ENCODE measurements at places on chromosomes 3 and 15.

- no peak for DNase-seq
Observed at GRCh38 chr15:85313339-85313738, 67.1 kb upstream of the AKAP13 start.

- DNase-seq: no peak
Observed at GRCh38 chr3:145911016-145911415, 250.0 kb downstream of the PLOD2 start.

DNA sequence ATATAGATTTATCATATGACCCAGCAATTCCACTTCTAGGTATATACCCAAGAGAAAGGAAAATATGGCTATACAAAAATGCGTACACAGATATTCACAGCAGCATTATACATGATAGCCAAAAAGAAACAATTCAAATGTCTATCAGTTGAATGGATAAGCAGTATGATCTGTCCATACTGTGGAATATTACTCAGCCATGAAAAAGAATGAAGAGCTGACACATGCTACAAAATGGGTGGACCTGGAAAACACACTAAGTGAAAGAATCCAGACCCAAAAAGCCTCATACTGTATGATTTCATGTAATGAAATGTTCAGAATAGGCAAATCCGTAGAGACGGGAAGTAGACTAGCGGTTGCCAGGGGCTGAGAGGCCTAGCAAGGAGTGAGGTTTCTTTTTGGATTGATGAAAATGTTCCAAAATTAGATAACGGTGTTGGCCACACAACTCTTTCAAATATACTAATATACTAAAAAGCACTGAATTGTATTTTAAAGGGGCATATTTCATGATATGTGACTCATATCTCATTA, 33.4 kb downstream of the FGD5 start:
- no peak for DNase-seq

DNA sequence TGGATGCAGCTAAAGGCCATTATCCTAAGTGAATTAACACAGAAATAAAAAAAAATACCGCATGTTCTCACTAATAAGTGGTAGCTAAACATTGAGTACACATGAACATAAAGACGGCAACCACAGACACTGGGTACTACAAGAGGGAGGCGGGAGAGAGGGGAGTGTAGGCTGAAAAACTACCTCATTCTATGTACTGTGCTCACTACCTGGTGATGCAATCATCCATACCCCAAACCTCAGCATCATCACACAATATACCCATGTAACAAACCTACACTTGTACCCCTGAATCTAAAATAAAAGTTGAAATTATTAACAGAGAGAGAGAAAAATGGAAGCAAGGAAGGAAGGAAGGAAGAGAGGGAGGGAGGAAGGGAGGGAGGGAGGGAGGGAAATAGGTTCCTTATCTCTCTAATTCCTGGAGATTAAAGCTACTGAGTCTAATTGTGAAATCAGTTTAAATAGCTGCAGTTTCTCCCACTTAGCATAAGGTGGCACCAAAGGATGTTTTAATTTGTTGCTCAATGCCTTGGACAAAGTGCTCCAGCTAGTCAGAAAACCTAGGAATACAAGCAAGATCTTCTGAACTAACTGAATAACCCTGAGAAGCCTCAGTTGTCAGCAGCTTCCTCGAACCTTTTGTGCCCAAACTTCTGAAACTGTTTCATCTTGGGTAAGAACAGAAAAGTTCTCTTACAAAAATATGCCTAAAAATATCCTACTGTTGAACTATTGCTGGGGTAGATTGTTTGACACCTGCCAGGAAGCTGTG, 79.4 kb upstream of the ATP11B start:
- DNase-seq: peak; percentile 57

DNA sequence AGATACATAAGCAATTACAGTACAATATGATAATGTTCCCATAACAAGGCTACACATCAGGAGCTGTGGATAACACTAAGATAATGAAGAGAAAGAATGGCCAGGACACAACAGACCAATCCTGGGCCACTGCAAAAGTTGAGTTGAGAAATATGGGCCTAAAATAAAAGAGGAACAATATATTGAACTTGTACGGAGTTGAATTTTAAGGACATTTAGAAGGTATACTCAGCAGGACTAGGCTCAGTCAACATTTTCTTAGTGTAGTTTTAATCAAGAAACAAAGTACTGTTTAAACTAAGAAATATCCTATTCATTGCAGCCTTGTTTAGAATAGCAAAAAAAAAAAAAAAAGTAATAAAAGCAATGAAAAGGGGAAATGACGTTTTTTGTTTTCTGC, 24.3 kb downstream of the HERC1 start:
- no peak for DNase-seq

DNA sequence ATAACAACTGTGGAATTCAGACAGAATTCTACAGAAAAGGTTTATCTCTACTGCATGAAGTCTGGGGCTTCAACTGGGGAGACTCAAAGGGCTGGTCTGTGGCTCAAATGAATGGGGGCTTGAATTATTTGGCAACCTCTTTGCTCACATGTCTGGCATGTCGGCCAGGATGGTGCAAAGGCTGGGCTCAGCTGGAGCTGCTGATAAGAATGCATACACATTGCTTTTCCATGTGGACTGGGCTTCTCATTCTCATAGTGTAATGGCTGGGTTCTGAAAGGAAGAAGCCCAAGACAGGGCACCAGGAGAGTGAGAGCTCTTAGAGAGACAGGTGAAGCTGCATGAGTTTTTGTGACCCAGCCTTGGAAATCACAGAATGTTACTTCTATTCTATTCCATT, 194.3 kb upstream of the SGO1 start:
- no peak for DNase-seq

GRCh38 chr15:65916664-65917406, 47.5 kb downstream of the RAB11A start:
- peak; percentile 45 for DNase-seq

DNA sequence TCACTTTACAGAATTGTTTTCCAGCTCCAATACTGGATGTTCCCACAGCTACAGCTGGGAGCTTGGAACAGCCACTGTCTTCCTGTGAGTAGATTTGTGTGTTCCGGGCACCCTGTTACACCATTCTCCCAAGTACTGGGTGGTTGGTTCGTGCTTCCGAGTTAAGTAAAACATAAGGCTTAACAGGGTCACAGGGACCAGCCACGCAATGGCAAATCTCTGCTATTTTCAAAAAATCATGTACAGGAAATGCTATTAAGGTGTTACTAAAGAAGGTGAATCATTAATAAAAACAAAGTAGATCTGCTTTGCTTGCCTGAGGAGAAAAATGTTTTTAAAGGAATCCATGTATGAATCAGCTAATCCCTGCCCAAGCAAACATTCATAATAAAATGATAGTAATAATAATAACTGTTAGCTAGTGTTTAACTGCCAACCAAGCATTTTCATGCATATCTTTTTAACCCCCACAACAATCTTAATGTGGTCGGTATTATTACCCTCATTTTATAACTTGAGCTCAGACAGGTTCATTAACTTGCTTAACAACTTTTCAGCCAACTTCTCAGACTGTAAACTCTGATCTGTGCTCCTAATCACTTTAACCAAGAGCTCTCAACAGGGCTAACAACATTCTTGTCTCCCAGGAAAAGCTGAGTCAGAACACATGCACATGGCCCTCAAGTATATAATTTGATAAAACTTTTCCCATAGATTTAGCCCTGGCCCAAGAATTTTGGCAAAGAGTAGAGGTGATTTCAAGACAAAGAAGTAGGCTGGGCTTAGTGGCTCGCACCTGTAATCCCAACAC, 2.7 kb upstream of the C2CD4A start:
- DNase-seq: peak; percentile 71

- peak; percentile 26 for DNase-seq
Observed at GRCh38 chr15:98003996-98004395, 43.5 kb downstream of the ARRDC4 start.

DNA sequence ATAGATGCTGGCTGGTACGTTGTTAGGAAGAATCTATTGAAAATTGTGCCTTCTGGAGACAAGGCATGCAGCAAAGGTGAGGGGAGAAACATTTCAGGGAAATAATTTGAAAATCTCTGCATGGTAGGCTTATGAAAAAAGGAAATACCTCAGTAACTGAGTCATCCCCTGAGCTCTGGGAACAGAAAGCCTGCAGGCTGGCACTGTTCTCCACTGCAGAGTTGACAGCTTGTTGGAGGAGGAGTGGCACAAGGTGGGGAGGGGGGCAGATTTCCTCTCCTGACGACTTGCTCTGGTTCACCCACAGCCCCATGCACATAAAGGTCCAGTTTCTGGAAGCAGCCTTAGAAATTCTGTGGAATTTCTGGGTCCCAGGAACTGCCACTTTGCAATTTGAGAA, 179.4 kb downstream of the ABHD5 start:
- DNase-seq: peak; percentile 74
